ENCODE measurements at places on chromosomes 6 and 20.

GRCh38 chr6:71977884-71978283 is 91.5 kb downstream of the RIMS1 start:
- DNase-seq, result no peak

- DNase-seq, result no peak
Measured at GRCh38 chr6:22343864-22344263, 47.0 kb upstream of the PRL start.

GRCh38 chr6:155093430-155093829 is 98.3 kb downstream of the TIAM2 start:
- no peak for DNase-seq

DNA sequence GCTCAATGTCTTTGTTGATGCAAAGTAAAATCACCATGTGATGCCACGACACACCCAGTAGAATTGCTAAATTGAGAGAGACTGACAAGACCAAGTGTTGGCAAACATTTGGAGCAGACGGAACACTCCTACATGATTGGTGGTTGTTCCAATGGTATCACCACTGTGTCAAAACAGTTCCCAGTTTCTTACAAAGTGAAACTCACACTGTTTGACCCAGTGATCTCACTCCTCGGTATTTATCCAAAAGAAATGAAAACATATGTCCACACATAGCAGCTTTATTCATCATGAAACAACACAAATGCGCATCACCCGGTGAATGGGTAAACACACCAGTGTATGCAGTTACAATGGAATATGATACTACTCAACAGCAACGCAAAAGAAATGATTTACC is 74.0 kb upstream of the SULF2 start:
- DNase-seq, result no peak

DNA sequence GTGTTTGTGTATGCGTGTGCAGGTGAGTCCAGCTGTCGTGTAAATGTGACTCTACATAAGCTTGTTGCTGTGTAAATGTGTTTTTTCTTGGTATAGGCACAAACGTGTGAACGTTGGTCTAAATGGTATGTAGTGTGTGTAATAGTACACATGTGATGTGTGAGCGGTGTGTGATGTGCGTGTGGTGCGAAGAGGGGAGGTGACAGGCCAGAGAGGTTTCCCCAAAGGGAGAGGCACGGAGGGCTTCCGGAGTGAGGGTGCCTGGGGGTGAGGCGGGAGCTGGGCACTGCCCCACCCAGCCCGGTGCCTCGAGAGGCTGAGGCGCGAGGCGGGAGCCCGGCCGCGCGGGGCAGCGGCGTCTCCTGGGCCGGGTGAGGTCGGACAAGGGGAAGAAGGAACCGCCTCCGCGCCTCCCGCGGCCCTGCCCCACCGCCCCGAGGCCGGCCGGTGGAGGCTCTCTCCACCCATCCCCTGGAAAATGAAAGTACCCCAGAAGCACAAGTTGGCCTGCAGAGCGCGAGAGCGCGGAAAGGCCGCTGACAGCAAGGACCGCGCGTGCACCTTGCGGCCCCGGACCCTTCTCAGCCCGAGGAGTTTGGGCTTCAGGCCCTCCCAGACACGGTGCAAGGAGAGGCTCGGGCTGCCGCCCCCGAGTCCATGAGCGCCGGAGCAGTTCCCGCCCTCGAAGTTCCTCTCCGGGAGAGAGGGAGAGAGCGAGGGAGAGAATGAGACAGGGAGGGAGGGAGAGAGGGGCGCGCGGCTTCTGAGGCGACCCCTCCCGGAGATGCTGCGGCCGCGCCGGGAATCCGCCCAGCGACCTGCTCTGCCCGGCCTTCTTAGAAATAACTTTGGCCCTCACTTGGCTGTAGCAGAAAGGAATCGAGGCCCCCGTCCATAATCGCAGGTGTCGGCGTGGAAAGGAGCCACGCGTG is 43.2 kb upstream of the OSTM1 start:
- DNase-seq, result no peak
